ENCODE measurements at places on chromosomes 7 and 10.

DNA sequence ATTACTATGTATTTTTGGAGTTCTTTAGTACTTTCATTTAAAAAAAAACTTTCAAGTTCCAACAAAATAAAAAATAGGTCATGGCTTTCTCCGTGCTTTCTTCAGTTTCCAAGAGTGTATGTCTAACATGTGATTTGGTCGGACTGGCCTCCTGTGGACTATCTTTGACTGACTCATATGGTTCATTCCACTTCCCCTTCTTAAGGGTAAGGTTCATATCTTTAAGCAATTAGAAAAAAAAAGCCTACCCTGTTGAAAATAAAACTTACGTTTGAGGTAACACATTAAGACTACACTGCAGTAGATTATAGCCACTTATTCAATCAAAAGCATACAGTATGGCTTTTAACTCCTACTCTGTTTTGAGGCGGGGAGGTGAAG, 112.8 kb upstream of the AHR start:
- no peak for DNase-seq

- DNase-seq: peak; percentile 65
Observed at GRCh38 chr10:17617031-17617911, at the start of gene HACD1. HACD1 (minus strand) TSS chr10:17617374; CDS start chr10:17617339, 35 bp downstream.

GRCh38 chr10:96743988-96744585, 23.8 kb upstream of the PIK3AP1 start:
- no peak for DNase-seq

DNA sequence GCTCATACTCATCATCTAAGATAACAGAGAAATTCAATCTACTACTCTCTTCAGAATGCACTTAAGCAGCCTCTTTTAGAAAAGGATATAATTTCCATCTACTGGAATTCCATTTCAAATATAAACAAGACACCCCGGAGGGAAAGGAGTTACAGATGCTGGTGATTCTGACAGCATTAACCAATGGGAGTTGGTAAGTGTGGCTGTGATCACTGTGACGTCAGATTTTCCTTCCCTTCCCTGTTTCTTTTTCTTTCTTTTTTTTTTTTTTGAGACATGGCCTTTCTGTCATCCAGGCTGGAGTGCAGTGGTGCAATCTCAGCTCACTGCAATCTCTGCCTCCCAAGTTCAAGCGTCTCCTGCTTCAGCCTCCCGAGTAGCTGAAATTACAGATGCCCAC, 106.6 kb downstream of the ACTR3B start:
- DNase-seq: no peak

- no peak for DNase-seq
Observed at GRCh38 chr10:91689731-91690168, 56.9 kb upstream of the PPP1R3C start.
